ENCODE measurements at places on chromosomes 3 and 15.

DNA sequence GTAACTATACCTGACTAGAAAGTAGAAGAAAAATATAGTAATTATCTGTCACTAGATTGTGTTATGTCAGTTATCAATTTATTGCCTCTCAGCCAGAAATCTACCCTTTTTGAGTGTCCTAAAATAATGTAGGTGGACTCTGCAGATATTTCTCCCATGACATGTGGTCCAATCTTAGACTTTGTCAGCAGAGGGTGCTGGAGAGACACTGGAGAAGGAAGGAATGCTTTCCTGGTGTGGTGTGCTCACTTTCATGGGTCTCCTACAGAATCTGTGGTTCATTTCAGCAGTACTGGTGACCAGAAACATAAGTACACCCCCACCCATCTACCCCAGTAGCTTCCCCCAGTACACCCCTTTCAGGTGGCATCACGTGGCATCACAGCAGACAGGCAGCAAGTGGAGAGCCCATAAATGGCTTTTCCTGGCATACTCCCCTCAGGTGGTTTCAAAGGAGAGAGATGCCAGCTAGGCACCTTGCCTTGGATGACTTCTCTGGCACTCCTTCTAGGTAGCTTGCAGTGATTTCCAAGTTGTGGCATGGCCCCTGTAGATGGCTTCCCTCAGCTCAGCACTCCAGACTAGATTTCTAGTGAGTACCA is 114.7 kb downstream of the GADL1 start:
- DNase-seq: peak; percentile 53

- DNase-seq: no peak
Observed at GRCh38 chr3:23700616-23701015, 105.1 kb upstream of the UBE2E1 start.

GRCh38 chr3:13088028-13089006 is 15.1 kb upstream of the IQSEC1 start:
- DNase-seq: no peak

DNA sequence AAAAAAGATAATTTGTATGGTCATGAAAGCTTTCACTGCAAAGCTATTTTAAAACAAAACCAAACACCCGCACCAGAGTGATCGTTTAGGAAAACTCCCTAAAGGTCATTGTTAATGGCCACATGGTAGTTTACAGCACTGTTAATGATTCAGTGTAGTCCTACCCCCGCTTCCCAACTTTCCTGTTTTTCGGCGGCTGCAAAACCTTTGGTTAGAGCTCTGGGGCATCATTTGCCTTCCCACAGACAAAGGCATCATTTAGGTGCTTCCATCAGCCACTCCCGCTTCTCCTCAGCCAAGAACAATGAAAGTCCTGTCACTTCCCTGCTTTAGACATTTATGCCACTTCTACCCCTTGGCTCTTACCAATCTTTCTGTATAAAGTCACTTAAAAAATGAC is 10.6 kb downstream of the MELTF start:
- DNase-seq: no peak

GRCh38 chr15:49923671-49924070 is 195.4 kb downstream of the ATP8B4 start:
- no peak for DNase-seq

DNA sequence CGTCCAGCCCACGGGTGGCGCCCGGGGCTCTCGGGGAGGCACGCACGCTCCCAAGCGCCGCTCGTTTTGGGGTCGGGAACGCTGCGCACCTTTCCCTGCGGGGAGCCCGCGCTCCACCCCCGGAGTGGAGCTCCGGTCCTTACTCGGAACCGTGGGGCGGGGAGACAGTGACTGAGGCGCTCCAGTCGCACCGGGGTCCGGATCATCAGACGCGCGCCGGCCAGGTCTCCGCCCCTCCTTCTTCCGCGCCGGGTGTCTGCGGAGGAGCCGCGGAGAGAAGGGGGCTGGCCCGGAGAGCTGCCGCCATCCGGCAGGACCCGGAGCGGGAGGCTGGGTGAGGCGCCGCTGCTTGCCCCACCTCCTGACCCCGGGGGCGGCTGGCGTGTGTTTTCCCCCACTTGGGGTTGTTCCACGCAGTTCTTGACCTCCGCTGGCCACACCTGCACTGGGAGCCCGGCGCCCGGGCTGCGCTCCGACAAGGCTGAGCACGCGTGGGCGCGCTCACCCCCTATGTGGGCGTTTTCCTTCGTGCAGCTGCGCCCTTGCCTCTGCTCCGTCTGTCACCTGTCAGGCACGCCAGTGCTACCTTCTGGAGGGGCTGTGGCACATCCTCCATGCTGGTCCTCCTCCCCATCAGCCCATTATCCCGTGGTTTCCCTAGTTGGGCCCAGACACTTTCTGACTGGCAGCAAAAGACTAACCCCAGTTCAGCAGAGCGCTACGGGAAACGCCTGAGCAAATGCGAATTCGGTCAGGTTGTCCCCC is at the start of gene MCF2L2:
MCF2L2 (minus strand) TSS at position 173 of the 765 bp plus-strand sequence. CDS start 642 bp downstream, outside the sequence.
- peak; percentile 18 for DNase-seq

DNA sequence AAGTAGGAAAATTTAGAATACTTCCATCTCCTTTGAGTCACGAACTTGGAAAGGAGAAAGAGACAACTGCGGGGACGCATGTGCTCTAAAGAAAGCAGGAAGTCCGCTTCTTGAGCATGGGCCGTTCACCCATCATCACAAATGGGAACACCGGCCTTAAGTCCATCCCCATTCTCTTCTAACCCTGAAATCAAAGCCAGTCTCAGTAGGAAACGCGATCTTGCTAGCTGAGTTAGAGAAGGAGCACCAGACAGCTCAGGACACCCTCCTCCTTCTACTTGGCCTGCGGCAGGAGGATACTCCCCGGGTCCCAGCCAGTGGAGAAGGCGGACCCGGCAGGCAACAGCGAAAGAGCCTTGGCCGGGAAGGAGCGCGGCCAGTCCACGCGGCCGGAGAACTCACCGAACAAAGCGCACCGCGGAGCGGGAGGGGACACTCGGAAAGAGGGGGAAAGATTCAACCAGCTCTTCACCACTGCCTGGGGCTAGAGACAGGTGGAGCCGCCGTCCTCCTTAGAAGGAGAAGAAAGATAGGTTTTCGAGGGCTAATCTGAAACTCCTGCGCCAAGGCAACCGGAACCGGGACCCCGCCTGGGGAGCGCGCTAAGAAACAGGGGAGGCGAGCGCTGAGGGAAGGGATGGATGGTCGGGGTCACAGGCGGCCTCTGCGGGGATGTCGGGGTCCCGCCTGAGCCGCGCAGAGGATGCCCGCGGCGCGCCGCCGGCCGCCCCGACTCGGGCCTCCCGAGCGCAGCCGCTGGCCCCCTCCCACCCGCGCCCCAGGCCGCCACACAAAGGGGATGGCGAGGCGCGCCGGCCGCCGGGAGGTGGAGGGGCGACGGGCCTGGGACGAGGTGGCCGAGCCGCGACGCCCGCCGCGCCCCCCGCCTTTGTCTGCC is 818 bp downstream of the SLC4A7 start:
- DNase-seq: peak; percentile 84

DNA sequence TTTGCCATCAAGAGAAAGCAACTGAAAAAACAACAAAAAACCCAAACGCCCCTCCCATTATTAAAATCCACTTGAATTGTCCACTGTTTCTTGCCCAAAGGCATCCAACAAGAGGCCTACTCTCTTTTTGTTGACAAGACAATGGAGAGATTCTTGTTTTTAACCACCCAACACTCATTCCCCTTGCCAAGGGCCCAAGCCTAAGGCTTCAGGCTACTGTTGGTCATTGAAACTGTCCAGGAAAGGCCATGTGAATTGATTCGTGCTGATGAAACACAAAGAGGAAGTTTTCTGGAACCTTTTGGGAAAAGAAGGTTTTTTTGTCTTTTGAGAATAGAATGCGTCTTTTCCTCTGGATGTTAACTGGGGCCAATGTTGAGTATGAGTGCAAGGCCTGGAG is 157.4 kb upstream of the PFN2 start:
- DNase-seq: no peak

GRCh38 chr3:28841441-28841840 is 439.4 kb upstream of the RBMS3 start:
- DNase-seq: no peak

DNA sequence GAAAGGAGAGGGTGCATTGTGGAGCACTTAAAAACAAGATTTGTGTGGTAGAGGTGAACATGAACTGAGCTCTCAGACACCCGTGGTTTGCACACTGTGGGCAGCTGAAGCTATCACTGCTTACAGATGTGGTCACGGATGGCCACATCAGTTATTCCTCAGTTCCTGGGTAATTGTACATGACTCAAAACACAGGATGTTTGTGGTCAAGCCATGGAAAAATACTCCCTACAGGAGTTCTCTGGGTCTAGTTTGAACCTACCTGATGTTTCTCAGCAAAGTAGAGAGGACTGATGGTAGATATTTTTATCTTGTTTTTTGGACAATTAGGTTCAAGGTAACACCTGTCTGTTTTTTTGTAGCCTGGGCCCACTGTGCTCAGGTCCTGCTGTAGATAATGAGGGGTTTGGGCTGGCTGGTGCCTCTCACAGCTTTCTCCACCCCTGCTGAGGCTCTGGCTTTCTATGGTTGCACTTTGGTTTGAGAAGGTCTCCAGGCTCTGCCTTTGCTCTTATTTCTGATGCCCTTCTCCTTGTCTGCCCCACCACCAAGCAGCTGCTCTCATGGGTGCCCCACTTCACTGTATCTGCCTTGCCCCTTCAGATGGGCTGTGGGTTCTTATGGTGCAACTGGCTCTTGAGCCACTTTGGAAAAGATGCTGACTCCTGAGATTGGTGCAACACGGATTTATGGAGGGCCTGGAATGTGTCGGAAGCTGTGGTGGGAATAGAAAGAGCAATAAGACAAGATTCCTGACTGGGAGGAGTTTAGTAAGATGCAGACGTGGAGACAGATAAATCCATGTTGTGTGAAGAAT is 40.1 kb downstream of the CDCP1 start:
- DNase-seq: peak; percentile 86

DNA sequence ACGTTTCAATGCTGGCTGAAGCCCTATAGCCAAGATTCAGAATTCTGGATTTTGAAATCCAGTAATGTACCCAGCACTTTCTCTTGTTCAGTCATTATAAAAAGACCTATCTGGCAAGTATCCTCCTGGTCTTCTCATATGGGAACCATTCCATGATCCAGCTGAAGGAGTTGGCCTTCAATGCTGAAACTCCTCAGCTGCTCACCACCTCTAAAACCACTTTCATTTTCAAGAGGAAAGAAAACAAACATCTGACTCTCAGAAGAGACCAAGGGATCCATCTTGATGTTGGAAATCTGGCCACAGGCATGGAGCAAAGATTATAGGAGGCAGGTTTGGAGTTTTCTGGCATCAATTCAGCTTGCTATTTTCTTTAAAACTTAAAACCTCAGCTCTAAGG is 235.4 kb downstream of the FMN1 start:
- DNase-seq: peak; percentile 68

DNA sequence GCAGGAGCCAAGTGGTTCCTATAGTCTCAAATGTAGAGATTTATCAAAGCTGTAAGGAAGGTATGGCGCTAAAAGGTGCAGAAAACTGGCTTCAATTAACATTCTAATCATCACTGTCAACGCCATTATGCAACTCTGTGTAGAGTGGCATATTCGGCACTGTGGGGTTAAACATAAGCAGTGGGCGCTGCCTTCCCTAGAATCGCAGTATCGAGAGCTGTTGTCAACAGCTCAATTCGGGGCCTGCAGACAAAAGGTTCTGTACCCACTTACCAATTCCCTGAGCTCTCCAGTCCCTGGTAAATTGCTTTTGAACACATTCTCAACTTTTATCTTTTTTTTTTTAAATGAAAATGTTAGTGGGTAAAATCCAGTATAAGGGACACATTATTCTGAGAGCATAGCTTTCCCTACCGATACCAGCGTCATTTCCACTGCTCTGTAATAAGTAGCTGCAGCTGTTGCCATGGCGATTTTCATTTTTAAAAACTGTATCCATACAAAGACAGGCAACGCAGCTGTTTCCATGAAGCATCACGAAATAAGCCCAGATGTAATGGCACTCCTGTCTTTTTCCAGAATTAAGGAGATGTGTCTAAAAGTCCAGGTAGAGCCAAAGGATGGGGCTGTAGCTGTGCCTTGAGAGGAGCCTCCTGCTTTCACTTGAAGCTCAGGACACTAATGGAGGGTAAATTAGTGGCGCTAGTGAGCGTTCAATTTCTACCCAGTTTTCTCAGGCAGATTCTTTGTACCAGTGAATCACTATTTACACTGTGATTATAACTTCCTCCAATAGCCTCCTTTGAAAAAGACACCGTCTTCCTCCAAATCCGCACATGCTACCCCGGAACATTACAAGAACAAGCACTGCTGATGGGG is 250.3 kb downstream of the SLC9A9 start:
- no peak for DNase-seq

DNA sequence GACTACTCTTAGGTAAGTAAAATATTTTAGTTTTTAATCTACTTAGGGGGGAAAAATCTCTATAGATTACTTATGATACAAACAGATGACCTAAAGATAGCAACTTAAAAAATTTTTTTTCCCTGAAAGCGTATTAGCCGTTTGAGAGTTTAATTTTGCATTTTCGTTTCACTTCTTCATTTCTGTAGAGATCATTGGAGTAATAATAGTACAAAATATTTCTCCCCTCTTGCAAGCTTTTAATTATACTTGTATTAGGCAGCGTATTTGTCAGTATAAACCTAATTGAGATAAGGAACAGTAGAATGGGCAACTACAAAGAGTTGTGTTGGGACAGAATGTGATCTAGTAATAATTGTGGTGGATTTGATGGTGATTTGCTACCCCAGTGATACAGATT is 10.3 kb downstream of the SKIL start:
- DNase-seq: no peak
